SJCRH30 (cell line): ENCODE measurements at places on chromosomes 12 and 14.

- DNase-seq: peak; percentile 16
Observed at GRCh38 chr14:71086567-71086966, 179.3 kb downstream of the PCNX1 start.

- no peak for DNase-seq
Observed at GRCh38 chr14:89178800-89179535, 238.1 kb downstream of the FOXN3 start.

DNA sequence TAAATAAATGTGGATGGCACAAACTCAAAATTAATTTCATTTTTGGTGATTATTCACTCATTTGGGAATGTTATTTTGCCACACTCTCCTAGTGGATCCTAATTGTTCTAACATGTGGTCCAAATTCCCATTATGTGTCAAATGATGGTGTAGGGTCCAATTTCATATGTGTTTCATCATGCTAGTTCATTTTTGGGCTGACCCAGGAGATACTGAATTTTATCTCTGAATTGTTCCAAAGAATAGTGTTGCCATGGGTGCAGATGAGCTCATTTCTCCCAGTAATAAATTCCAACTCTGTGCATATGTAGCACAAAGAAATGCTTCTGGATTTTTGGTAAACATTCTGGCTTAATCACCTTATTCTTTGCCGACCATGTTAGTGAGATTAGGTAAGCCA is 23.5 kb upstream of the SEL1L start:
- DNase-seq: no peak

DNA sequence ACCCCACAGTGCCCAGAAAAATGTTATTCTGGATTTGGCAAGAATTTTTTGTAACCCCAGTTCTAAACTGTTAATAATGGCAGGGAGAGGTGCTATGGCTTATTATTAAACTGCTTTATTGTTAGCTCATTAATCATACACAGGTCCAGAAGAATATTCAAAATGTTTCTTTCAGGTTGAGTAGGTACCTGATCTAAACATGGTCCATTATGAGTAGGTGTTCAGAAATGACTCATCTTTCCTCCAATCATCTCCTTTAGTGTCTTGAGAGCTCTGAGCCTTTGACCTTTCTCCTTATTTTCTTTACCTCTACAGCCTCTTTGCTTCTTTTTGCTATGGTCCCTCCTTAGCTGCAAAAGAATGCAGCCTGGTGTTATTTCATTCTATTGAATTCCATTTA is 211.0 kb upstream of the GARIN6 start:
- no peak for DNase-seq

DNA sequence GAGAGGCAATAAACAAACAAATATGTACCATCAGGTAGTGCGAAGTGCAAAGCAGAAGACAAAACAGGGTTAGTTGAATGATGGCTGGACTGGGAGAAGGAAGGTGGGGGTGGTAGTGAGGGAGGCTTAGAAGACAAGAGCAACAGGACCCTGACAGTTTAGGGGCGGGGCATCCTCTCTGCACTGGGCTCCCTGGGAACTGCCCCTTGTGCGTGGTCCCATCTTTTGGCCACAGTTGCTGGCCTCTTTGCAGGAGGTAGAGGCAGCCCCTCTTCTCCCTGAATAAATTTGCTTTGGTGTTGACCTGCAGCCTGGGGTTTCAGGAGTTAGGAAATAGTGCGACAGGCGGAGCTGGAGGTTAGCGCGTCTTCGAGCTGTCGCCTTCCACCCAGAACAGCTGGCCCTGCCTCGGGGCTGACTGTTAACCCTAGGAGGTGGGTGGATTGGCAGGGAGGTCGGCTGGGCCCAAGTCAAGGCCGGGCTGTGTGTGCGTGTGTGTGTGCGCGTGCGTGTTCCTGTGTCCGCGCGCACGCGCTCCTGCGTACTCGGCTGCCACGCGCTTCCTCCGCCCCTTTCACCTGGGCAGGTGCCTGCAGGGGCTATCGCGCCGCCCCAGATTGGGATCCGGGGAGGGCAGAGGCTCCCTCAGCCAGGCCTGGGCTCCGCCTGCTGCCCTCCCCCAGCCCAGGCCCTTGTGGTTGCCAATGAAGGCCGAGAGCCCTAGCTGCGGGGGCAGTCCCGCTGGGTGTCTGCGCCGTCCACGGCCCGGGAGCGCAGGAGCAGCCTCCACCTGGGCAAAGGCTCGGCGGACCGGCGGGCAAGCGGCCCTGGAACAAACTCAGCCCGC is 180.8 kb downstream of the ADCK1 start:
- DNase-seq: no peak

DNA sequence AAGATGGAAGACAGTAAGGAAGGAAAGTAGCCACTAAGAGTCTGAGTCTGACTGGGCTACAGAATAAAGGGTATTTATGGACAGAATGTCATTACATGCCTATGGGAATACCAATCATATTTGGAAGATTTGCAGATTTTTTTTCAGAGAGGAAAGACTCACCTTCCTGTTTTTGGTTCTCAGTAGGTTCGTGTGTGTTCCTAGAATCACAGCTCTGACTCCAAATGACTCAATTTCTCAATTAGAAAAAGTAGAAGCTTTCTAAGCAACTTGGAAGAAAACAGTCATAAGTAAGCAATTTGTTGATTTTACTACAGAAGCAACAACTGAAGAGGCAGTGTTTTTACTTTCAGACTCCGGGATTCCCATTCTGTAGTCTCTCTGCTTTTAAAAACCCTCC is 15.4 kb upstream of the PAPLN start:
- DNase-seq: no peak

DNA sequence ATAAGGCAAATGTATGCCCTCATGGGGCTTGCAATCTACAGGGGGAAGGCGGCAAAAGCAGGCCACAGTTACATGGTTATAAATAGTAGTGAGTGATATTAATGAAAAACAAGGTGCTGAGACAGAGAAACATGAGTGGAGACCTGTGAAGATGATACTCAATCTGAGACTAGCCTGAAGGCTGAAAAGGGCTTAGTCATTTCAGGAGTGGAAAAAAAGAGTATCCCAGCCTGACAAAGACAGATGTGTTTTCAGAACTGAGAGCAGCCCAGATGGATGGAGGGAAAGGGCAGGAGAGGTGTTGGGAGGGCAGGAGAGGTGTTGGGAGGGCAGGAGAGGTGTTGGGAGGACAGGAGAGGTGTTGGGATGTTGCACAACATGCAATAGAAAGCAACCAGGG is 181.9 kb downstream of the C12orf42 start:
- no peak for DNase-seq

GRCh38 chr12:90062799-90063198 is 354.2 kb upstream of the ATP2B1 start:
- no peak for DNase-seq

GRCh38 chr12:25689996-25690501 is 137.0 kb upstream of the LMNTD1 start:
- peak; percentile 50 for DNase-seq

- DNase-seq: no peak
Observed at GRCh38 chr12:126773012-126773411, 1494.0 kb upstream of the TMEM132C start.

DNA sequence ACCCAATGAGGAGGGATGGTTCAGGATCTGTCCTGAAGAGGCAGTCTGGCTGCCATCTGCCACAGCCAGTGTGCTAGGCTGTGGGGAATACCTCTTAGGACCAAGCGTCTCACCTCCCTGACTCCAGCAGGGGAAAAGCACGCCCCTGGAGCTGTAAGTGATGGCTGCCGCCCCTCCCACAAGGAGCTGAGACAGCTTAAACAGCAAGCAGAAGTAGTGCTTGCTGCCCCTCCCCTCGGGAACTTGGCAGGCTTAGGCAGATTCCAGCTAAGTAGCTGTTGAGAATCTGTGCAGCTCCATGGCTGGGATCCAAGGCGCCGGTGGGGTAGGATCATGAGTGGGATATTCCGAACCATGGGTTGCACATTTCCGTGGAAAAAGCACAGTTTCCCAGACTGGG is 360.4 kb upstream of the MDGA2 start:
- no peak for DNase-seq

- no peak for DNase-seq
Observed at GRCh38 chr12:7856516-7856915, 16.2 kb downstream of the SLC2A14 start.

DNA sequence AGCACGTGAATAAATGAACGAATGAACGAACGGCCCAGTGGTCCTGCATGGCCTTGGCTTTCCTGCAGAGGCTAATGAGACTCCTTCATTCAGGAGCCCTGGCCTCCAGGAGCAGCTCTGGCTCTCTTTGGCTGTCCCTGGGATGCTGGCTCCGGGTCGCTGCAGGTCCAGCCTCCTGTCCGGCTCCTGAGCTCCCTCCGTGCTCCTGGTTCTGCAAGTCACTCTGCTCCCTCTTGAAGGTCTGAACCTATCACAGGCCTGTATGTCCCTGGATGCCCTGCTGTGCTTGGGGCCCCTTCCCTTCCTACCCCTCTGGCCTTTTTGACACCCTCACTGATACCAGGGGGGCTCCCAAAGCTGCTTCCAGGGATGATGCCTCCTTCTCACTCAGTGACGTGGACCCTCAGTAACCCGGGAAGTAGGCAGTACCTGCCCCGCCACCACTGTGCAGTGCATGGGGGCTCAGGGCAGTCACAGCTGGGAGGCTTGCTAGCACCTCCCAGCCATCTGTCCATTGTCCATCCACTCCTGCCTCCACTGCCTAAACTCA is 133.7 kb upstream of the C14orf180 start:
- no peak for DNase-seq

DNA sequence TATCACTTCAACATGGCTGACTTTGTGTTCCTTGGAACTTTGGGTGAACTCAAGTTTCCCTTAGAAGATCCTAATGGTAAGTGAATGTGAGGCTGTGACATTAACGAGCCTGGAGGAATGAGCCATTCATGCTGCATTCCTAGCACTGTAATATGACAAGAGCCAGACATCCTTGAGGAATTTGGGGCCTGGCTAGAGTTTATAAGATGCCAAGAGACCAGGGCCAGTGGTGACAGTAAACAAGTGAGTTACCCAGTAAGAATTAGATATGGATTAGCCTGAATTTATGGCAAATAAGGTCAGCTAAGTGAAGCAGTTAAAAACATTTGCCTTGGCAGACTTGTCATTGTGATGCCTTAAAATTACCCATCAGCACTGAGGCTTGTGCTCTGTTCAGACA is 232.4 kb downstream of the AKAP6 start:
- DNase-seq: peak; percentile 52

- DNase-seq: no peak
Observed at GRCh38 chr14:65772921-65773574, 360.5 kb downstream of the FUT8 start.

GRCh38 chr14:40981247-40981646 is 625.4 kb upstream of the LRFN5 start:
- no peak for DNase-seq

GRCh38 chr14:96580566-96580965 is 78.4 kb downstream of the PAPOLA start:
- no peak for DNase-seq

GRCh38 chr12:99135376-99135775 is 490.3 kb downstream of the APAF1 start:
- no peak for DNase-seq
